IMR-90 (cell line): ENCODE measurements at places on chromosomes 3 and 15. TPM values are rescaled to one million over a fixed set of nuclear protein-coding genes. Genes with fewer than 3 reads are reported as not detected.

DNA sequence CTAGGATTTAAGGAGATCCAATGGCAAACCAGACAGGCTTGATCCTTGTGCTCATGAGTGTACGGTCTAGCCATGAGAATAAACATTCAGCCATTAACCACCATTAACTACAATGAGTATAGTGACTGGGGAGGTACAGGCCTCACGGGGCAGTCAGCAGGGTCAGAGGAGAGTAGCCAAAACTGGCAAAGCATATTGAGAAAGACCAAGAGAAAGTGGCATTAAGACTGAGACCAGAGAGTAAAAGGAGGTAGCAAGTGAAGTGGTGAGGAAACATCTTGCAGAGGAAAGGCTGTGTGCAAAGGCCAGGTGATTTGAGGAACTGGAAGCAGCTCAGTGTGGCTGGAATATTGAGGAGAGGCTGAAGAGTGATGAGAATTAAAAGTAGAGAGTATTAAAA is 407.2 kb upstream of the LMCD1 start:
- no peak for DNase-seq

Gene SERPINI2
- total RNA-seq: not detected in 2 replicates

GRCh38 chr3:62833538-62833937 is 41.7 kb downstream of the CADPS start:
- no peak for DNase-seq

DNA sequence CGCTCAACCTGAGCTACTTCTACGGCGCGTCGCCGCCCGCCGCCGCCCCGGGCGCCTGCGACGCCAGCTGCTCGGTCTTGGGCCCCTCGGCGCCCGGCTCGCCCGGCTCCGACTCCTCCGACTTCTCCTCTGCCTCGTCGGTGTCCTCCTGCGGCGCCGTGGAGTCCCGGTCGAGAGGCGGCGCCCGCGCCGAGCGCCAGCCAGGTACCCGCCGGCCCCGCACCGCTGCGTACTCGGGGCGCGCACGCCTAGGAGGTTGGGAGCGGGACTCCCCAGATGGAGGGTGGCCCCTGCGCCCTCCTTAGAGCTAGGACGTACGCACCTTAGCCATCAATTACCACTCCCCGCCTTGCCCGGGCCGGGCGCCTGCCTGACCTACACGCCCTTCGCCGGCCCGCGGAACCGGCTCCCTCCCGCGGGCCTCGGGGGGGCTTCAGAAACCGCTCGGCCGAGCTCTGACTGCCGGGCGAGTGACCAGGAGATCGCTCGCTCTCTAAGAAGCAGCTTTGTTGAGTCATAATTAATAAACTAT is 466 bp downstream of the NFKBIZ start:
- no peak for DNase-seq

Gene MPI
- total RNA-seq: 61.4 and 91.8 TPM in 2 replicates

GRCh38 chr15:91782221-91782620 is 71.3 kb upstream of the SLCO3A1 start:
- DNase-seq: no peak

DNA sequence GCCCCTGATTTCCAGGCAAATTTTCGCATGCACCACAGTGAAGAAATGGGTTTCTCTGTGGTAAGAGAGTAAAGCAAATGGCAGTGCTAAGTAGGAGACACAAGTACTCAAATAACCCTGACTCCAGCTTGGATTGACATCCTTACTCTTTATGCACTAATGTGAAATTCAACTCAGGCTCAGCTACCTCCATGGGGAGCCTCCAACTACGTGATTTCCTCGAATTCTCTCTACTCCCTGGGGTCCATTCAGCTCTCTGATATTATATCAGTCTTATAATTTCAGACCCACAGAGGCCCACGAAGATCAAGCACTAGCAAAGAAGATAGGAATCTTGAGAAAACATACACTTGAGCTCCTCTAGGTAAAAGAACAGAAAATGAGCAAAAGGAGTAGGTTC is 407.6 kb upstream of the CCDC54 start:
- no peak for DNase-seq
